MV-4-11 (cell line): ENCODE measurements at places on chromosomes 16 and 17.
A peak's percentile ranks its signal among the peaks of the same experiment; 100 is the strongest.

- DNase-seq = no peak
These were observed 338.0 kb downstream of the WWOX start for GRCh38 chr16:78437352-78437968.

DNA sequence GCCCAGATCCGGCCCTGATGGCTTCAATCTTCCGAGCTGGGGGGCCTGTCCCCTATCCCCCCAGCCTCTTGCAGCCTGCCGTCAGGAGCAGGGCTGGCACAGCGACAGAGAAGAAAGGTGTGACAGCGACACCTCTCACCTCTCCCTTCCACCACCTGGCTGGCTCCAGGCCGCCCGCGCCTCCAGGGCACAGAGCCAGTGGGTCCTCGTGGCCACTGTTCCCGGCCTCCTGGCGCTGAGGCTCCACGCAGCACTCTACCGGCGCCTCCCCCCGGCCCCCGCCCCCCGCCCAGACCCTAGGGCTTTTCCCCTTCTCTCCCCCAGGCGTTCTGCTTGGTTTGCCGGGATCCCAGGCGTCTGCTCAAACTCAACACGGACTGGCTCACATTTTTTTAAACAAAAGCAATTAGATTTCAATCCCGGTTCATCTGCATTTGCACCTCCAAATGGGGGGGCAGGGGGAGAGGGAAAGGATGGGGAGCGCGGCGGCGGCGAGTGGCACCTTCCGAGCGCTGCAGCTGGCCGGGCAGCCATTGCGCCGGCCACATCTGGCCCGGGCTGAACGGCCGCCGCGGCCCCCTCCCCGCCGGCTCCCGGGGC lies 12.8 kb upstream of the CBX8 start:
- no peak for DNase-seq

- DNase-seq = peak; percentile 69
These were observed 3.6 kb upstream of the CCL1 start for GRCh38 chr17:34366529-34367107.

GRCh38 chr16:79269211-79269863 lies 331.2 kb downstream of the MAF start:
- no peak for DNase-seq

DNA sequence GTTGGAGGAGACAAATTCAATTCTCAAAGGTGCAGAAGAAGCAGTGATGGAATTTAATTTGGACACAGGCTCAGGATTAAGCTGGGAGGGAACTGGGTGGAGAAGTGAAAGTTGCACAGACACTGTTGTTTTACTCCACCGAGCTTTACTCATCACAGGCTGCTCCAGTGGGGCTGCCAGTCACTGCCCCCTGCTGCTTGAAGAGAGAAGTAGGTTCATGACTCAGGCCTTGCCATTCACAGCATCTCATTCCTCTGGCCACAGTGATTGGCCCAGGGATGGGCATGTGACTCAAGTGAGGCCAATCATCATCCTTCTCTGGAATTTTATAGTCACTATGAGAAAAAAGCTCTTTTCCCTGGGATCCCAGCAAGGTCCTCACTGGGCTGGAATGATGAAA lies 11.8 kb downstream of the GNAO1 start:
- DNase-seq = peak; percentile 93

GRCh38 chr17:45050481-45051059 lies 862 bp downstream of the DCAKD start:
- no peak for DNase-seq

GRCh38 chr17:50154604-50155003 lies 4.1 kb upstream of the PPP1R9B start:
- no peak for DNase-seq

GRCh38 chr16:57382535-57383275 lies 10.4 kb downstream of the CX3CL1 start:
- no peak for DNase-seq
